ENCODE measurements at places on chromosomes 7 and 10.

DNA sequence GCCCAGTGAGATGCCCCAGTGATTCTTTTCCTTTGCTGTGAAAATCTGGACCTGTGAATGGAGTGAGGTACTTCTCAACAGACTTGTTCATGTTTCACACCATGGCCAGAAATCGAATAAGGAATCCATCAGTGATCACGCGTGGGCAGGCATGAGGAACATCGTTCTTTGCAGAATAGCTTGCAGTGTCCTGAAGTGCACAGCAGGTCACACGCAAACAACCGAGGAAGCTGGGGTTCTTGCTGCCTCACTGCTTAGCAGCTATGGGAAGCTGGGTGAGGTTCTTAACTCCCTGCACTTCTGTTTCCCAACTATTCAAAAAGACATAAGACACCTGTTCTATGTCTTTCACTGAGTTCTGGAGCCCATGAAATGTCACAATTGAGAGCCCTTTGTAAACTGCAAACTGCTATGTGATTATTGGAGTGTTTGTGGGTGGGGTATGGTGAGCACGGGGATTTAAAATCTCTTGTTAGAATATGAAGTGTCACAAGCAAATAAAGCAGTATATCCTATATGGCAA is 253.4 kb downstream of the KIAA1217 start:
- no peak for DNase-seq

DNA sequence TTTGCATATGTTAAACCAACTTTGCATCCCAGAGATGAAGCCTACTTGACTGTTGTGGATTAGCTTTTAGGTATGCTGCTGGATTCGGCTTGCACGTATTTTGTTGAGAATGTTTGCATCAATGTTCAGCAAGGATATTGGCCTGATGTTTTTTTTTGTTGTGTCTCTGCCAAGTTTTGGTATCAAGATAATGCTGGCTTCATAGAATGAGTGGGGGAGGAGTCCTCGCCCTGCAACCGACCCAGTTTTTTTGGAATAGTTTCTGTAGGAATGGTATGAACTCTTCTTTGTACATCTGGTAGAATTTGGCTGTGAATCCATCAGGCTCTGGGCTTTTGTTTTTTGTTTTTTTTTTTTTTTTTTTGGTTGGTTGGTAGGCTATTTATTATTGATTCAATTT is 147.9 kb downstream of the AHR start:
- DNase-seq = no peak

DNA sequence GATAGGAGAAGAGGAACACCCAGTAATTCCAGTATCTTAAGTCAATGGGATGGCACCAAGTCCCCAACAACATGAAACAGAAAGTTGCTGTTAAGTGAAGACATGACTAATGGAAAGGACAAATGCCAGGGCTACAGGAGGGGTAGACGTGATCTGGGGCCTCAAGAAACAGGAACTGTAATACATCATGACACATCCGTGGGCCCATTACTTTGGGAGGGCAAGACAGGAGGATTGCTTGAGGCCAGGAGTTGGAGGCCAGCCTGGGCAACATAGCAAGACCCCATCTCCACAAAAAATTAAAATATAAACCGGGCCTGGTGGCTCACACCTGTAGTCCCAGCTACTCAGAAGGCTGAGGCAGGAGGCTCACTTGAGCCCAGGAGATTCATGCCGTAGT is 408.6 kb upstream of the PRKCQ start:
- peak; percentile 79 for DNase-seq

GRCh38 chr10:8331387-8331786 is 276.9 kb downstream of the GATA3 start:
- DNase-seq = no peak

DNA sequence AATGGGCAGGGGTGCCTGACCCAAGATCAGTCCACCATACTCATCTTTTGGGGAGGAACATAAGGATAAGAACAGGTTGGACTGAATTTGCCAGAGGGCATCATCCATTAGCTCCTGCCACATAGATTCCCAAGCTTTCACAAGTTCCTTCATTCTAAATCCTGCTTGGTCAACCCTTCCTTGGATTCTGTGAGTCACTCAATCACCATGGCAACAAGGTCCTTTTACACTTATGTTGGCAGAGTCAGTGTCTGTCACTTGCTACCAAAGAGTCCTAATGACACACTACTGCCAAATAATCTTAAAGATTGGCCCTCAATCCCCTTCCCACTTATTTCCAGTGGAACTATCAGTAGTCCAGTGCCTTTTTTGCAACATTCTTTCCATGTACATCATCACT is 5.0 kb upstream of the LGI1 start:
- peak; percentile 69 for DNase-seq

GRCh38 chr7:36360244-36360643 is 29.4 kb upstream of the ANLN start:
- DNase-seq = no peak

DNA sequence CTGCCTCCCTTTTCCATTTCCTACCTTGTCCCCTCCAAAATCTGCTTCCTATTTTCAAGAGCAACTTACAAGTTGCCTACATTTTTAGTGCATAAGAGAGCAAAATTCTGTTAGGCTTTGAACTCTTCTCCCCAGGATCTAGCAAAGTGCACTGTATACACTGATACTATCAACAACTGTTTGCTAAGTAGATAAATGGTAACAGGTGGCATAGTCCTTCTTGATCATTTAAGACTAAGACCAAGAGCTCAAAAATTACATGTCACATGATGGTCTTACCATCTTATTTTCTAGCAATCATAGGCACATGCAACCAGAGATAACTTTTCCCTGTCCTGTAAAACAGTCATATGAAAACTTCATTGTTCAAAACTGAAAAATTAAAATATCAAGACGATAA is 16.2 kb downstream of the FAM3C start:
- DNase-seq = no peak

GRCh38 chr7:80488406-80488805 is 23.5 kb downstream of the GNAT3 start:
- peak; percentile 20 for DNase-seq

DNA sequence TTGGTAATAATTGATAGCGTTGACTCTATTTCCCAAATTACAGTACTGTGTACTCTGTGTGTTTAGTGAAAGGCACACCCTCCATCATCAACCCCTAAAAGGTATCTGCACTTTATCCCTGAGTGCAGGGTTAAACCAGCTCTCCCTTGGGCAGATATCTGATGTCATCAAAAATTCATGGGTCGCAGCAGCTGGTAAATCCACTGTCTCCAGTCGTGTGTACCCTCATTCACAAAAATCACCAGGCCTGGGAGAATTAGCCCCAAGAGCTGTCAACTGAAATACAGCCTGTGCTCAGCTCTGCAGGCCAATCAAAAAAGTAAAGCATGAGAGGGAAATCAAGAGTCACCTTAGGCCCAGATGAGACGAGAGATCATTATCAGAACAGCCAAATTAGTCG is 103.7 kb downstream of the HIP1 start:
- DNase-seq = no peak
